Putamen (tissue), 1 donor: ENCODE measurements at places on chromosomes 6 and 20.

DNA sequence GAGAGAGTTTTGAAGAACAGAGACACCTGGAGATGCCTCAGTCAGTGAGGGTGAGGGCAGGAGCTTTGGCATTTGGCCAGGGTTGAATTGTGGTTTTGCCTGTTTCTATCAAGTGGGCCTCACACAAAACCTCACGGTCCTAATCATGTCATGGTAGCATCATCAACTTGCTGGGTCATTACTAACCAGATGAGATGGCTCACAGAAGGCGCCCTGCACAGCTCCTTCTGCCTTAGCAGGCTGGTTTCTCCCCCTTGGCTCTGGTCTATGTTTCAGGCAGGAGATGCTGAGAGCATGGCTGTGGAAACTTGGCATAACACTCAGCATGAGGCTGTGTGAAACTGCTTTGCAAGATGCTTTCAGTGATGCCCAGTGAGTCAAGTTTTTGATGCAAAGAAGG lies 99.3 kb downstream of the LRRC1 start:
- no peak for DNase-seq

- no peak for DNase-seq
Measured at GRCh38 chr6:134714679-134715078, 235.2 kb downstream of the ALDH8A1 start.

- DNase-seq, result no peak
Measured at GRCh38 chr6:108733706-108734265, 114.4 kb upstream of the ARMC2 start.

DNA sequence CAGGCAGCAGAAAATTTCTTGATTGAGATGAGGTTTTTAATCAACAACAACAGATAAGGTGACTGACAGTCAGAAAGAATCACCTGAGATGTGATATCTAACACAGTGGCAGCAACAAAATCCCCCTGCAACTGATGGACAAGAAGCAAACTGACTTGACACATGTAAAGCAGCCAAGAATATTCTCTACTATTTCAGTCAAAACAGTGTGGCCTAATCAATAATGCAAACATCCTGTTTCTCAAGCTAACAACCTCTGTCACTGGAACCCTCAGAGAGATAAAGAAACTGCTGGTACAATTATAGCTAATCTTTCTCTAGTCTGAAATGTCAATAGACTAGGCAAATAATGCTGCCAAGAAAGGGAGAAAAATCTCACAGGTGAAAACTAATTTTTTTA lies 4.6 kb upstream of the CGA start:
- DNase-seq, result no peak

DNA sequence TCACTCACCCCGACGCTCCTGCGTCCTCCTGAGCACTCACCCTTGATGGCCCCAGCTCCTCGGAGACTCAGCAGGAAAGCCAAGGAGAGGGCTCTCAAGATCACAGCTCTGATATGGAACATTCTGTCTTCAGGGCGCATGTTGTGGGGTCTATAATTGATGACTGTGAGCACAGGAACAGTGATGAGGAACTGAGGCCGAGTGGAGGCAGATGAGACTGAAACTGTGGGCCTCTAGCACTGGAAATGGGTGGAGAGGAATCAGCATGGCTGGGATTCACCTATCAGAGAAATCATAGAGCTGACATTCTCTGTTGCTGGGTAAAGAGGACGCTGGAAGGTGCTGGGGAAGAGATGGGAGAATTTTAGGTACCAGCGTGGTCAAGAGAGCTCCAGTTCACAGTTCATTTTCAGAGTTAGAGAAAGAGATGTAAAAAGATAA lies at the start of gene HLA-DPA1:
HLA-DPA1 (minus strand) TSS at position 219 of the 441 bp plus-strand sequence.
- peak; percentile 47 for DNase-seq

- DNase-seq, result no peak
Measured at GRCh38 chr6:37897321-37897720, 77.8 kb downstream of the ZFAND3 start.

GRCh38 chr20:62049342-62050165 lies 16.1 kb downstream of the TAF4 start:
- DNase-seq, result no peak

GRCh38 chr6:136149311-136149710 lies 100.8 kb downstream of the MTFR2 start:
- DNase-seq, result no peak

- no peak for DNase-seq
Measured at GRCh38 chr6:156876302-156876701, 99.1 kb downstream of the ARID1B start.

DNA sequence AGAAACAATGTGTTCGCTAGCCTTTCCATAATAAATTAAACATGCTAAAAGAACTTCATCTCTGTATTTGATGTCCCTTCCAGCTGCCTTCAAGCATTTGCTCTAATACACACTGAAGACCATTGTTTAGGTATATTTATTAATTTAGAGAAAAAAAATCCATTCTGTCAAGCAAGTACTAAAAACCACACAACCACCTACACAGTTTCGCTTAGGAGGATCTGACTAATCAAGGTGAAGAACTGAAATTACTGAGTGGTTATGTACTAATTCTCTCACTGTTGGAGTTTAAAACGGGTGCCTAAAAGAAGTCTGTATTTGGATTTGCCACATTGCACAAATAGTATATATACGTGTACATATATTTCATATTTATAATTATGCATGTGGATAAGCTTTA lies 58.9 kb downstream of the GMDS start:
- DNase-seq, result no peak

- no peak for DNase-seq
Measured at GRCh38 chr6:33205191-33206026, 954 bp downstream of the HSD17B8 start.

GRCh38 chr20:25308671-25309394 lies 60.9 kb downstream of the PYGB start:
- DNase-seq, result no peak

DNA sequence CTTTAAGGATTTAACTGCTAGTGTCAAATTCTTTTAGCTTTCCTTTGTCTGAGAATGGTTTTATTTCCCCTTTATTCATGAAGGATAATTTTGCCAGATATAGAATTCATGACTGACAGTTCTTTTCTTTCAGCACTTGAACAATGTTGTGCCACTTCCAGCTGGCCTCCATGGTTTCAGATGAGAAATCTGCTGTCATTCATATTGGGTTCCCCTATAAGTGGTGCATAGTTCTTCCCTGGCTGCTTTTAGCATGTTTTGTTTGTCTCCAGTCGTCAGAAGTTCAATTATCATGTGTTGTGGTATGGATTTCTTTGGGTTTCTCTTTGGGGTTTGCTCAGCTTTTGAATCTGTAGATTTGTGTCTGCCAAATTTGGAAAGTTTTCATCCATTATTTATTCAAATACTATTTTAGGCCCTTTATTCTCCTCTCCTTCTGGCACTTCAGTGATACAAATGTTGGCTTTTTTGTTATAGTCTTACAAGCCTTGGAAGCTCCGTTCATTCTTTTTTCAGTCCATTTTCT lies 76.3 kb upstream of the TGM3 start:
- DNase-seq, result no peak

GRCh38 chr20:54543369-54543768 lies 68.0 kb downstream of the DOK5 start:
- DNase-seq, result no peak

- no peak for DNase-seq
Measured at GRCh38 chr20:37948956-37949355, 46.0 kb downstream of the VSTM2L start.

DNA sequence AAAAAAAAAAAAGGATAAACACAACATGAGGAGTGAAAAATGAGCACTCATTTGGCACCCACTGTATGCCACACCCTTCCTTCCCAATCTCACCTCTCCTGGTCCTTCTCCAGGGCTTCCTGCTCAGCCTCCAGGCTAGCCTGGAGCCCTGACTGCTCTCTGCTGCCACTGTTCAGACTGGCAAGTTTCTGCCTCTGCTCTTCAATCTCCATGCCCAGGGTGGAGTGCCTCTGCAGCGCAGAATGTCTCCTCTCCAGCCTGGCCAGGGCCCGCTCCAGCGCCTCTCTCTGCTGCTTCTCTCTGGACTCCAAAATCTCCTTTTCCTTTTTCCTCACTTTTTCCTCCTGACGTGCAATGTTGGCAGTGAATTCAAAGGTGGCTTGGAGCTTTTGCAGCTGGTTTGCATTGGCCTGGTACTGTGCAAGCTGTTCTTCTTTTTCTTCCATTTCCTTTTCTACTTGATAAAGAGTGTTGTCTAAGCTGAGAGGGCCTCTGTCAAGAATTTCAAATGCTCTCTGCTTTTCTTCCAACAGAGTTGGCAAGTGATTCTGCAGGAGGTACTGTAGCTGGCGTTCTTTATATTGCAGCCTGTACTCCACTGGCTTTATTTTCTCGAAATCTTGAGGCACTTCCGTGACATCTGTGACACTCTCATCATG lies 194.4 kb downstream of the KIF16B start:
- DNase-seq, result no peak

- no peak for DNase-seq
Measured at GRCh38 chr20:4342609-4343008, 327.3 kb upstream of the RNF24 start.

DNA sequence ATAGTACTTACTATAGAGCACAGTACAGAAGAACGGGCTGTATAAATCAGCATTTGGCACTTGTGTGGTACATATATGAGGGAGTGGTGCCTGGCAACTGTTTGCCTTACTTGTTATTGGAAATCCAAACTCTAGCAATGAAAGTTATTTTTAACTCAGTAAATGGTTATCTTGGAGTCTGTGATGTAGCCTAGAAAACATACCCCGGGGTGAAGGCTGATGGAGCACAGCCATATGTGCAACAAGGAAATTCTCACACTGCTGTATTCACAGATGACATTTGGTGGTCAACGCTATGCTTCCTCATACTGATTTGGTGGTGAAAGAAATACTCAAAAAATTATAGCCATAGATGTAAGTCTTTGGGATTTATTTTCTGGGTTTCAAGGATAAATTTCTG lies 807.5 kb upstream of the FLRT3 start:
- no peak for DNase-seq

GRCh38 chr6:49415358-49415757 lies 47.7 kb downstream of the MMUT start:
- DNase-seq, result no peak

DNA sequence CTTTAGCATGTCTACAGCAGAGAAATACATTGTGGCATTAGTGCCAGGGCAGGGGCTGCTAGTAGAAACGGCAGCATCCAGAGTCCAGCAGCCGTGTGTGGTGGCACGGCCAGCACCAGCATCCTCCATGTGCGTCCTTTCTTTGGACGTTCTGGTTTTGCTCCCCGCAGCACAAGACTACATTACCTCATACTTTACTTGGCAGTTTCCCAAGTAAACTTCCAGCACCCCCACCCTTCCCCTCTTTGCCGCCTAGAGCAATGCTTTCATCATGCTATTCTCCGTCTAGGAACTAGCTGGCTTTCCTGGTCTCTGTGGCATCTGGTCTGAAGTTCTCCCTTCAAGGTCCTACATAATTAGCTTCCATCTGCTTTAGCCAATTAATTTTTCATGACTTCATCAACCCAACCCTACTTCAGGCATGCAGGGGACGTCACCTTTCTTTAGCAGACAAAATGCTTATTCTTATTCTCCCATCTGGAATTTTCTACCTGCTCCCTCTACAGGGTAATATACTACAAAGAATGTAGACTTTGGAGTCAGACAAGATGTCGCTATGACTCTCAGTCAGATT lies 67.6 kb downstream of the BLOC1S5 start:
- no peak for DNase-seq

DNA sequence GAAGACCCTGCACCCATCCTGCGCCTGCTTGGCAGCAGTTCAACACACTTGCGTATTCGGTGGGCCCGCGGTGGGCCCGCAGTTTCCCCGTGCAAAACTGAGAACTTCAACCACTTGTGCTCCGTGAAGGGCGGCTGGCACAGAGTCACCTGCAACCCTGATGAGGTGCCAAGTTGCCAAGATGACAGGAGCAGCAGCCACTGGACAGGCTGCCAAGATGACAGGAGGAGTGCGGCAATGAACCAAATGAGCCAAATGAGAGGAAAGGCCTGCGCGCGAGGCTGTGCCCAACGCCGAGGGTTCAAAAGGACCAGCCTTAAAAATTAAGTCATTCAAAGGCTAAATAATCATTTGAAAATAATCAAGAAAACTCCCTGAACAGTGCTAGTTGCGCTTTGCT lies 20.1 kb downstream of the DIDO1 start:
- DNase-seq, result no peak

DNA sequence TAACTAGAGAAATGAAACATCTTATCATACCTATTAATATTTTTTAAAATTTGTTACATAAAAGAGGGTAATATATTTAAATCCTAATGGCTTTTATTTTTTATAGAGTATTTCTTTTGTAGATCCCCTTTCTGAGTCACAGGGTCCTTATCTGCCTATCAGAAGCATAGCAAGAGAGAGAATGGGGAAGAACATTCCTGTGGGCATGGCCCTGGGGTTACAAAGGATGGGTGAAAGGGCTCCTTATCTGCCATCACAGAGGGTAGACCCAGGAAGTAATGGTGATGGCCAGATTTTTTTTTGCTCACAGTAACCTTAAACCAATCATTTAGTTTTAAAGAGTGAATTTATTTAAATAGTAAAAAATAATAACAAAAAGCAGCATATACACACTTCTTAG lies 582.1 kb upstream of the HTR1E start:
- DNase-seq, result no peak

- DNase-seq, result no peak
Measured at GRCh38 chr20:60484316-60484715, 526.1 kb downstream of the CDH26 start.

DNA sequence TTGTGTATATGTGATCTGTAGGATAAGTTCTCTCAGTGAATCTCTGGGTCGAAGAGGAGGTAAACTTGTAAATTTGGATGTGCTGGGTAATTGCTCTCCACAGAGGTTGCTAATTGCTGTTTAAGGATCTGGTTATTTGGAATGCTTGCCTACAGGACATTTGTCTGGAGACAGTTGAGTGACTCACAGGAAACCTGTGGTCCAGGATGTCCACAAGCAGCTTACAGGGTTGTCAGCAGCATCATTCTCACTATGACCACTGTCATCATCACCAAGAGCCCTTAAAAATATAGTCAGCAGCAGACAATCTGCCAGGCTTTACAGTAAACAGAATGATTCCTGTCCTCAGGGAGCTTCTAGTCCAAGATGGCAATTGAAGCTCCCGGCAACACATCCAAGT lies 31.2 kb upstream of the KCNK5 start:
- DNase-seq, result no peak

GRCh38 chr6:1591243-1591642 lies 18.5 kb upstream of the FOXC1 start:
- no peak for DNase-seq

DNA sequence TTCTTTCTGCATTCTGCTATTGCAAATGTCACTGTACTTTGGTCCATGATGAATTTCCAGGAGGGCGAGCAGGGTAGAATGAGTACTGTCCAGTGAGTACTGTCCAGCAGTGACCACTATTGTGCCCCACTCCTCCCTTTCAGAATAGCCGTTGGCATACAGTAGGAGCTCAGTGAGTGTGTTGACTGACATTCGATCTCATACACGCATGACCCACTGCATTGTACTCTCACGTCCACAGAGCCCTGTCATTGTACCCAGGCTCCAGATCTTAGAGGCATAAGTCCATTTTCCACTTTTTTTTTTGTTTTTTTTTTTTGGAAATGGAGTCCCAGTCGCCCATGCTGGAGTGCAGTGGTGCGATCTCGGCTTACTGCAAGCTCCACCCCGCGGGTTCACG lies 8.2 kb downstream of the DYNLRB1 start:
- no peak for DNase-seq
